ENCODE measurements at places on chromosomes 5 and 9.

DNA sequence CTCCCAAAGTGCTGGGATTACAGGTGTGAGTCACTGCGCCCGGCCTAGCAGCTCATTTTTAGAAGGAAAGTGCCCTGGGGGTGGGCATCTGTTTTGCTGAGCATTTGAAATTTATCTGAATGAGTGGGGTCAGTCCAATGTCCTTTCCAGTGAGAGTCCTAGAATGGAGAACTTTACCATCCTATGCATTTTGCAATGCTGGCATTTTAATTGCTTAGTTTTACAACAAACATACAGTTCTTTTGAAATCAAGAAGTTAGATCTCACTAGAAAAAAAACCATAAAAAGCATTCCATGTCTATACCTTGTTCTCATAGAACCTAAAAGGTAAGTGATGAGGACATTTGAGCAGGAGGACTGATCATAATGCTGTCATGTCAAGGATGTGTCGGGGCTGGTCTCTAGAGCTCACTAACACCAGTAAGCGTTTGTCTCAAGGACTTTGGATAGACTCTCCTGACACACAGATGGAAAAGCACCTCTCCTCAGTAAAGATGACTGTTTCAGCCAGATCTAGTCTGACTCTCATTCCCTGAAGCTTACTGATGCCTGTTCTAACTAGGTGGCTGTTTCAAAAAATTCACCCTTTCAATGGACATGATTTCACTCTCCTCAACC lies 83.9 kb downstream of the DCP2 start:
- no peak for DNase-seq

- DNase-seq = peak; percentile 70
These were observed 18.6 kb downstream of the ARPC5L start for GRCh38 chr9:124880501-124880900.

GRCh38 chr5:167967494-167968177 lies 323.8 kb upstream of the WWC1 start:
- no peak for DNase-seq

DNA sequence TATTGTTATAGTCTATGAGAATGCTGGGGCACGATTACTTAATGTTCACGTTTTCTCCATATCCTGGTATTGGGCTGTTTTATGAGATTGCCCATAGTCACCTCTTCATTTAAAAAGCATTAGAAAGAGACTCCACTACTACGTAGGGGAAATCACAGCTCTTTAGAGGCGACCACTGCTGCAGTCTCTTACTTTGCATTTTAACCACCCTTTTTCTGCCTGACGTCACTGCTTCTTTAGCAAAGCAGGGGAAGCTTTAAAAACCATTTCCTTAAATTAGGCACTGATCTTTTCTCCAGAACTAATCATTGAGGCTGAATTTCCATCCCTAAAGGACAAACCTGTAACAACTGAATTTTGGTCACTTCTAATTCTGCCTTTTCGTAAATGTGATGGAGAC lies 38.9 kb downstream of the ZNF608 start:
- DNase-seq = no peak

GRCh38 chr9:101739311-101739710 lies 864 bp upstream of the GRIN3A start:
- DNase-seq = no peak

- DNase-seq = no peak
These were observed 185.5 kb downstream of the SMC2 start for GRCh38 chr9:104279535-104280177.

DNA sequence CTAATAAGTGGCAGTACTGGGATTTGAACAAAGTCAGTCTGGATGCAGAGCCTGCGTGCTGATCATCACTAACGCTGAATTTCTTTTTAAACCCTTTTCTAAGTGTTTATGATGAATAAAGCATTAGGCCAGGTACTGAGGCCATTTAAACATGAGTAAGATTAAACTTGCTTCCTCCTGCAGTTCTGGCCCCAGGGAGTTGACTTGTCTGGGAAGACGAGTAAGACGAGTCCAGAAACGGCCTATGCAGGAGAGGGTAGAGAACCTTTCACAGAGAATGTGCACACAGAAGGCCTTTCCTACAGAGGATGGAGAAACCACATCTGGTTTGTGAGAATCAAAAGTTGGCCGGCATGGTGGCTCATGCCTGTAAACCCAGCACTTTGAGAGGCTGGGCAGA lies 42.9 kb downstream of the SPRY4 start:
- DNase-seq = no peak

DNA sequence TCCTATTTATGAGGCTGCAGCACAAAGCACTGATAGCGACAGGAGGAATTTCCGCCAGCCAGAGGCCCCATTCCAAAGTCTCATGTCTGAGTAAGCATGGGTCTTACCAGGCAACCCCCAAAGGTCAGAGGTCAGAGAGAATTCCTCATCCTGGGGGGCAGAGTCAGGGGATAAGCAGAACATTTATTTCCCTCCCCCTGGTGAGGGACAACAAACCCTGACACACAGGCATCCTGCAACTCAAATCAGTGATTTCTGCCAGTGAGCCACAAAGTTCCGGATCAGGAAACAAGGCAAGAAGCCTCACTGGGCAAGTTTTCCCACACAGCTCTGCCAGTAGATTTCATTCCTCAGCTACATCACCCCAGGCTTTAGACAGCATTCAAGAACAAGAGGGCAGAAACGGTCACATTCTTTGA lies 37.0 kb downstream of the ADAMTS12 start:
- DNase-seq = no peak

GRCh38 chr9:104280178-104280560 lies 186.1 kb downstream of the SMC2 start:
- DNase-seq = no peak

GRCh38 chr9:3699883-3700282 lies 174.1 kb upstream of the RFX3 start:
- DNase-seq = no peak

DNA sequence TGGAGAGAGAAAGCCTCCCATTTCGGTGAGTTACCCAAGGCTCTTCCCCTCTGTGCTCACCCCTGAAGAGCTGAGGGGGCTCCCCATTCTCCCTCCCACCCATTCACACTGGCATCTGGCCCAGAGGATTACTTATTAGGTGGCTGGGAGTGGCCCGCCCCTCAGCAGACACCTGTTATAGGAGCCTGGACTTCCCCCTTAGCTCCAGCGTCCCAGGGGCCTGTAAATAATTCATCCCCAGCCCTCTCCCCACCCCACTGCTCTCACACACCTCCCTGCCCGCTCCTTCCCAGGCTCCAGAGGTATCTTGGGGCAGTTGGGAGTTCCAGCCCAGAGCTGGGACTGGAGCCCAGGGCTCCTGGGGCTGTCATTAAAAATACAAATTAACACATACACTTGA lies 11.6 kb upstream of the SLC6A7 start:
- no peak for DNase-seq

- DNase-seq = no peak
These were observed 29.3 kb upstream of the CTSL start for GRCh38 chr9:87696641-87697040.

DNA sequence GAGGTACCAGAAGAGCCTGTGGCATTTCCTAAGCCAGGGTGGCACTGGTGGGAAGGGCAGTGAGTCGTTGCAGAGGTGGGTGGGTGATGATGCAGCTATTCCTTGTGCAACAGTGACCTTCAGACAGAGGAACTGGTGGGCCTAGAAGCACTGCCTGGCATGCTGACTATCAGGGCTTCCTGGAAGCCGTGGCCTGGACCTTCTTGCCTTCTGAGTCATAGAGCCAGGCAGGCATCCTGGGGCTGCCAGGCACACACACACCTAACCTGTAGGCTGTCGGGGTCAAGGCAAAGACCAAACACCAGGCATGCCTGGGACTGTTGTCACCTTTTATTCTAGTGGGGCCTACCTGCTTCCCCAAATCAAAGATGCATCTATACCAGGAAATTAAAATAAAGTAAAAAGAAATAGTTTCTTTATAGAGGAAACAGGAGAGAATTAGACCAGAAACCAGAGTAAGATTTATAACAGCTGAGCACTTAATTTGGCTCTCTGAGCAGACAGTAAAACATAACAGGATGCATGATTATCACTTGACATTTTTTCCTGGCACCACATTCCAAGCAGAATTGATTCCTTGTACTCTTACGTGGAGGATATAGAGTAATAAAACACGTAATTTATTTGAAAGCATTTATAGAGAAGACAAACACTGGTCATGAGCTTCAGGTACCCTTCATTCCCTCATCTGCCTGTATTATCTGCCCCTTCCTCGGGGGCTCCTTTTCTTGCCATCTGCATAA lies 25.1 kb downstream of the NANS start:
- DNase-seq = no peak

DNA sequence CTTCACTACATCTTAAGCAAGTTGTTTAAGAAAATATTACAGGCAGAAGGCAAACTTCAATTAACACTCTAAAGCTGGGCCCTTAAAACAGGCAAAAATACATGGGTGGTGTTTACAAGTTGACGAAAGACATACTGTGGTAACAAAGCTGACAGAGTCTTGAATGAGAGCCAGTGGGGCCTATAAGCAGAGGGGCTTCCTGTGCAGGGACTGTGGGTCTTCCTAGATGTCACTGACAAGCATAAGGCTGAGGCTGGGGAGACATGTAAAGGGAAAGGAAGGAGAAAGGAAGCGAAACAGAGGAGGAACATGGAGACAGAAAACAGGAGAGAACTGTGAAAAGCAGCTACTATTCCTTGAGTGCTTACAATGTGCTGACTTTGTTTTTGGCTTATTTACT lies 308.0 kb upstream of the RPS23 start:
- DNase-seq = no peak

DNA sequence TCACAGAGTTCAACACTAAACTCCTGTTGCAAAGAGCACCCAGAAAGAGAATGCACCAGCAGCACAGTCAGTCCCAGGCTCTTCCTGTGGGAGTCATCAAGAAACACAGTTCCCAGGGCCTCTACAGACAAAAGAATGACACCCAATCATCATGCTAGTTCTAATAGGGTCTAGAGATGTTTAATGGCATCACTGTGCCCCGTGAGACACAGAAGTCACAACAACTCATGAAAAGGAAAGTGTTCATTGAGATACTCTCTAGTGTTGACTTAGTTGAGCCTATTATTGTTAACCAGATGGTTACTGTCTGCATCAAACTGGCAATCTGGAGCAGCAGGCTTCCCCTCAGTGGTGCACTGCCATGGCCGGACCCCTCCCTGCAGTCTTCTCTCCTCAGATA lies 1.6 kb downstream of the KLHL3 start:
- no peak for DNase-seq

- DNase-seq = no peak
These were observed 94.1 kb downstream of the RXRA start for GRCh38 chr9:134420281-134420845.

DNA sequence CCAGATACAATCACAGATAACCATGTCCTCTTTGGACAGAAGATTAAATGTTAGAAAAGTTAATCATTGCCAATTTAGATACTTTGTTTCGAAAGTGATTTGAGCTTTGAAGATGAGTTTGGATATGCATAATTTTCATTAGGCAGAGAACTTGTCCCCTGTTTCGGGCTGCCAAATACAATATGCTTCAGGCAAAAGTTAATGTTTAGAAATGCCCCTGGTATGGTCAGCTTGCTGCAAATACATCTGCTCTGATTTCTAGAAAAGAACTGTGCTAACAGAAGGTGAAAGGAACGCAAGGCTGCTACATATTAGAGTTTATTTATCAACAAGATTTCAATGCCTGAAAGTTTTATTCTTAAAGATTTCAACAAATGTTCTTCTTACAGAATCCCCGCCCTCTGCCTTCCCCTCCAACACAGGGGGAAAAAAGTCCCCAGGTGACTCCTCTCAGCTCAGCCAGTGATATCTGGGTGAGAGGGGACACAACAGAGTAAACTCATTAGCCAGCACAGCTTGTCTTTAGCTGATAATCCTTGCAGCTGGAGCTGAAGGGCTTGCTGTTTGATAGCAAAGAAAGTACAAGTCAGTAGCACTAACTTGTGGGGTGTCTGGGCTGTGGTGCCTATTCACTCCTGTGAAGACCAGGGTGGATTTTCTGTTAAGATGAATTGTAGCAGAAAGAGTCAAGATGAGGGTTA lies 435.7 kb downstream of the DMAC1 start:
- DNase-seq = no peak

DNA sequence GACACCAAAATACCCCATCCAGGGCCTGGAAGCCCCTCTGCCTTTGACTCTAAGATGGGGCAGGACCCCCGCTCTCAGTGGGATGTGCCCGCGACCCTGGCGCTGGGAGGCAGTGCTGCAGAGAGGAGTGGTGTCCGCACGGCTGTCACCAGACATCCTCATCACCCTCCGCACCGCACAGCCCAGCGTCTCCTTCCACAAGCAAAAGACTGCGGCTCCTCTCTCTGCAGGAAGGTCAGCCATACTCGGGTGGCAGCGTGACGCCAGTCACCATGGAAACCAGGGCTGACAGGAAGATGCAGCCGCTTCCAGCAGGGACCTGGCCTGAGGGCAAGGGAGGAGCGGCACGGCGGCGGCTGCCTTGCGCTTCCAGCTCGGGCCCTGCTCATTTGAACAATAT lies 17.1 kb upstream of the SLC6A3 start:
- DNase-seq = no peak

GRCh38 chr9:78439190-78439865 lies 142.4 kb downstream of the PSAT1 start:
- DNase-seq = peak; percentile 86

DNA sequence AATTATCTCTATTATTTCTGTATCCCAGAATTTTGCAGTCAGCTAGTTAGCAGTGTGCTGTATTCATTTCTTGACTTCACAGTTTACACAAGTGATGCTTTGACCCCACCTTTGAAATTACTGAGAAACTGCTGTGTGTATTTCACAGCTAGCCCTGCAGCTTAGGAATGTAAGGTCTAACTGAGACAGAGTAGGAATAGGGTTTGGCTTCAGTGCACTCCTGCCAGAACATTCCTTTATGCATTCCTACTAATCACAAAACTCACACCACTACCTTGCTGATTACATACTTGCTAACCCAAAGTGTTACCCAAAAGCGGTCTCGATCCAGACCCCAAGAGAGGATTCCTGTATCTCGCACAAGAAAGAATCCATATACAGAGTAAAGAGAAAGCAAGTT lies 551.8 kb downstream of the CDH9 start:
- no peak for DNase-seq

Data from putamen (tissue), 1 donor.